Retina (tissue), 1 donor: ENCODE measurements at places on chromosomes 2 and 18.

DNA sequence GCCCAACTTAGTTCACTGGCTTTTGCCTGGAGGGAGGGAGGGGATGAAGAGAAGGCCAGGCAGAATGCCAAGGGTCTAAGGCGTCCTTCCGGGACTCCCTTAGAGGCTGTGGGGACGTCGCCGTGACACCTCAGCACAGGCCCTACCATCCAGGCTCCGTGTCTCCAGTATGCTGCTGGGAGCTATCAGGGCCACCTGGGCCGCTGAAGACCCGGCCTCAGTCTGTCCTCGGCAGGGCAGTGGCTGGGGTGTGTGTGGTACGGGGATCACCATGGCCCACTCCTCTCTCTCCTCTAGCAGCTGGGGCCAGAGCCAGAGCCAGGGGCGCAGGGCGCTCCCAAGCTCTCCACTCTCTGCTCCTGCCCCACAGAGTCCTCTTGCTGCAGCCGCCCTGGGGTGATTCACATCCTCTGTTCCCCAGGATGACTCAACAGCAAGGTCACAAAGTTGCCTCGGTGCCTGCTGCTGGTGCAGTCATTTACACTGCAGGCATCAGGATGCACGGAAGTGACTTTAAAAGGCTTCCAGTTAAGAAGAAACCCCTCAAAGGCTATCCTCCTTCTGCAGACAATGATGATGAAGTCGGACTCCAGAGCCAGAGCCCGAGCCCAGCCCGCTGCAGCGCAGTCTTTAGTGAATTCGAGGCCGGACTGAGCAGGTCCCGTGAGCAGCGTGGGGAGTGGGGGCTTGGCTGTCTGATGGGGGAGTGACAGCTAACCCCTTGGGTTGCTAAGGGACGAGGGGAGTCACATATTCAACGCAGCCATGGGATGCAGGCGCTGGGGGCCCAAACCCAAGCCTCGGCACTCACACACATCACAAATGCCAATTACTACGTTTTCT lies 31.9 kb downstream of the SNORC start:
- no peak for DNase-seq

- no peak for DNase-seq
Observed at GRCh38 chr2:202769201-202769600, 102.4 kb downstream of the ICA1L start.

- DNase-seq, result no peak
Observed at GRCh38 chr2:6109831-6110230, 417.6 kb downstream of the SOX11 start.

- no peak for DNase-seq
Observed at GRCh38 chr18:56173542-56174220, 464.7 kb downstream of the TXNL1 start.
